ENCODE measurements at places on chromosomes 13 and 19.

- no peak for DNase-seq
Observed at GRCh38 chr13:46480131-46480530, 72.8 kb upstream of the LRCH1 start.

DNA sequence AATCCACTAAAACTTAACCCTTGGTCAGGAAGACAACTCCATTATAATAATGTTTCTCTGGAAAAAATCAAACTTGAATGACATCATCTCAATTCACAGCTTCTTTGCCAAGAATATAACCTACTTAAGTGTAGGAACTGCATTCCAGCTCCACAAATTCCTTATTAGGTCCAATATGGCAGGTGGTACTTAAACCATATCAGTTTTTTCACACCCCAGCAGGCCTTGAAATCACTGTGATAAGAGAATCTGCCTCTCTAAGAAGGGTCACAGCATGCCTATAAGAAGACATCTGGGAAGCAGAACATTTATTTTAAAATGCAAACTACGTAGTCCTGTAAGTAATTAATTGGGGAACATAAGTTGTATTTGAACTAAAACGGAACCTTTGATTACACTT, 687.8 kb downstream of the DIAPH3 start:
- DNase-seq, result no peak

DNA sequence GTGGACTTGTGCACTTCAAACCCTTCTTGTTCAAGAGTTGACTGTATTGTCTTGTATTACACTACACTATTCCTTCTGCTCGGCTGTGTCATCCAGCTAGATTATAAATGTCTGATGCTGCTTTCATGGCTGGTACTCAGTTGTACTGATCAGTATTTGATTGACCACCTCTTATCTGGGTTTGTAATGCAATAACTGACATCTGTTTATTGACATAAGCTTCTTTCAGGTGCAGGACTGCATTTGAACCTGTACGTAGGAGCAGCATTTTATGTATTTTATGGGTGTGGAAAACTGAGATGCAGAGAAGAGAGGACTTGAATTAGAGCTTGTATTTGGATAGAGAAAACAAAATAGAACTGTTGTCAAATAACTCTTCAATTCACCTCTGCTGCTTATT, 309.2 kb downstream of the FGF9 start:
- DNase-seq, result no peak

GRCh38 chr19:15498910-15499309, 9.4 kb upstream of the CYP4F22 start:
- no peak for DNase-seq

Measured in bone marrow (tissue), 2 donors.